ENCODE measurements at places on chromosomes 12 and 14. TPM values are rescaled to one million over a fixed set of nuclear protein-coding genes. Genes with fewer than 3 reads are reported as not detected.
A peak's percentile ranks its signal among the peaks of the same experiment; 100 is the strongest.

Gene AKAP5
- total RNA-seq, result 8.8 TPM

Gene DTX3
- 21.2 TPM for total RNA-seq

Gene SLC25A47
- total RNA-seq, result not detected

Gene A2ML1
- total RNA-seq, result not detected

Gene C3AR1
- 10.7 TPM for total RNA-seq

Gene PDE3A
- not detected for total RNA-seq

DNA sequence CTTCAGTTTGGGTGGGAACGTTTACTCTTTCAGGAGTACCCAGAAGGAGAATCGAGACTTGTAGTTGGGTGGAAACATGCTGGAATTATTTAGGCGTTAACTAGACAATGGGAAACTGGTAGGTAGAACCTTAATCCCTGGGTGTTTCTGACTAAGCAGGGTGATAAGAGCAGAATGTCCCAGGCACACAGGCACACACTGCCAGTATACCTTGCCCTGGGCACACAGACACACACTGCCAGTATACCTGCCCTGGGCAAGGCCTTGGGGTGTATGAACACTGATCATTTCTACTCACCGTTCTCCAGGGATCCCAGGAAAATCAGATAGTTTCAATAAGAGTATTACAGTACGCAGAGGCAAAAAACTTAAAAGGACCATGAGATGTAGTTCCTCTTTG, 115.5 kb downstream of the SNAPC1 start:
- H3K27ac ChIP-seq, result no peak overlapping the region
- no peaks in the 10 kb centered on the region for H3K36me3 ChIP-seq
- no peaks in the 10 kb centered on the region for H3K4me1 ChIP-seq
- H3K27me3 ChIP-seq, result peaks cover 83% of the 10 kb centered on the region
- H3K4me3 ChIP-seq, result no peak overlapping the region
- no peak for DNase-seq

DNA sequence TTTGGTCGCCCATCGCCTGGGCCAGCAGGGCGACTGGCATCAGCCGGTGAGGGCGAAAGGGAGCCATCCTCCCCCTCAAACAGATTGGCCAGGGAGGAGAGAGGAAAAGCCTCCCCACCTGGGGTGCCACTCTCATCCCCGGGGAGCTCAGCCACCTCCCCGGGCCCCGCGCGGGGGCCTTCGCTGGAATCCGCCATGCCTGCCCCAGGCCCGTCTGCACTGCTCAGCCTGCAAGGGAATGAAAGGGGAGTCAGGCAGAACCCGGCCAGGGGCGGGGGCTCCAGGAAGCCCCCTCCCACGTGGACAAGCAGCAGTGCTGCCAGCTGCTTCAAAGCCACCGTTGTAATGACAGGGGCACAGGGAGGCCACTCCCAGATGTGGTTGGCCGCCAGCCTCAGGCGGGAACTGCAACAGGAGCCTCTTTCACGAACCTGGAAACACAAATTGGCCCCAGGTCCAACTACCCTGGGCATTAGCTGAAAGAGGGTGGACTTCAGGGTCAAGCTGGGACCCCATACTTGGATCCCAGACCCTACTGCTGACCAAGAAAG, 18.5 kb downstream of the TRPV4 start:
- H3K4me3 ChIP-seq, result no peak overlapping the region
- no peaks in the 10 kb centered on the region for H3K36me3 ChIP-seq
- H3K4me1 ChIP-seq, result no peaks in the 10 kb centered on the region
- H3K27ac ChIP-seq, result no peak overlapping the region
- DNase-seq, result no peak

DNA sequence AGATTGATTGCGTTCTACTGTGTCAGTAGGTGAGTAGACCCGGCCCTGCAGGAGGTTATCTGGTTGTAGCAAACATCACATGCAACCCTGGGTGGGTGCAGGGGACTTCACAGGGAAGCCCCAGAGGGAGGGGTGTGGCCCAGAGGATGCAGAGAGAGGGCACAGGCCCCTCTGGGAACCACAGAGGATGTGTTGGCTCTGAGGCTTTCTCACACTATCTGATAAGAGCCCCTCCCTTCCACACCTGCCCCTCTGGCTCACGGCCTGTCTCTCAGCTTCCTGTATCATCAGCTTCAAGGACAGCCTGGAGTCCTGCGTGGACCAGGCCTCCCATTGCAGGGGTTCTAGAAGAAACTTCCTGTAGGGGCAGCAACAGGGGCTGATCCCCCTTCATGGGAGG, 101.9 kb downstream of the RIN3 start:
- peak overlapping the region; percentile 28 for H3K4me3 ChIP-seq
- DNase-seq, result peak; percentile 89
- H3K4me1 ChIP-seq, result peaks cover 46% of the 10 kb centered on the region
- no peaks in the 10 kb centered on the region for H3K27me3 ChIP-seq
- H3K36me3 ChIP-seq, result peaks cover 48% of the 10 kb centered on the region

GRCh38 chr12:3041558-3042164, 35.5 kb upstream of the TSPAN9 start:
- no peak overlapping the region for H3K4me3 ChIP-seq
- no peaks in the 10 kb centered on the region for H3K36me3 ChIP-seq
- H3K27me3 ChIP-seq, result peaks cover 15% of the 10 kb centered on the region
- no peak overlapping the region for H3K27ac ChIP-seq

DNA sequence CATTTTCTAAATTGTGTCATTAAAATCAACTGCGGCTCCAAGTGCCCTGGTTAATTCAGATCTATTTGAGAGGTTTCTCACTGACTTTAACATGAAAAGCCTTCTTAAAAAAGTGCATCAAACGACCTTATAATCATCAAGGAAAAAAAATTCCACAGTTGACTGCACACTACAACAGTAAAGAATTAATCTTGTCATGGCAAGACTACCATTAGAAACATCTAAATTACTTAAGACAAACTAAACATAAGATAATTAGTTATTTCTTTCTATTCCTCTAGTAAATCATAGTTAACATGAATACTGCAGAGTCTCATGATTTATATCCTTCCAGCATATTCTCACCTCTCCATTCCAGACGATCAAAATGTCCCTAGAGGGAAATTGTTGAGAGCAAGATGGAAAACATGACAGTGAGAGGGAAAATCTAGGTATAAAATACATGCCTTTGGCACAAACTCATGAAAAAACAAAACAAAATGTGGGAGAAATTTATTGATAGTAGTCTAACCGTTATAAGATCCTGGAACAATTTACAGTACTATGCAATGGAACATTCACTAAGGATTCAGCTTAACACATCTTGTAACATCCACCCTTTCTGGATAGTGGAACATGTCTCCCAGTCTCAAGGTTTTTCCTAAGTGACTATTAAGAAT, 112.5 kb downstream of the PRKD1 start:
- no peaks in the 10 kb centered on the region for H3K36me3 ChIP-seq
- H3K27me3 ChIP-seq, result no peaks in the 10 kb centered on the region
- H3K27ac ChIP-seq, result no peak overlapping the region
- DNase-seq, result no peak
- H3K4me3 ChIP-seq, result no peak overlapping the region
- H3K4me1 ChIP-seq, result no peaks in the 10 kb centered on the region

DNA sequence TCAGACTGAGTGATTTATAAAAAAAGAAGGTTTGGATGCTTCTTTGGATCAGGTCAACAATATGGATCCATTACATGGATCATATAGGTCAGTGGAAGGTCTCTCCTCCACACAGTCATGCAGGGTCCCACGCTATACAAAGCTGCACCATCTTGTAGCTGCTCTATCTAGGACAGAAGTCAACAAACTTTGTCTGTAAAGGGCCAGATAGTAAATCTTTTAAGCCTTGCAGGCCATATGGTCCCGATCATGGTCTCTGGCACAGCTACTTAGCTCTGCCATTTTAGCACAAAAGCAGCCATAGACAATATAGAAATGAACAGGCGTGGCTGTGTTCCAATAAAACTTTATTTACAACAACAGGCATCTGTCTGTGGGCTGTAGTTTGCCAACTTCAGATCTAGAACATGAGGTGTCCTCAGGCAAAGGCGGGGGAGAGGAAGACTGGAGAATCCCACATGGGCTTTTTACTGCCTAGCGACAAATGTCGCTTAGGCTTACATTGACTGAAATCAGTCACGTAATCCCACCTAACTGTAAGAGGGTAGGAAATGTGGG, 36.7 kb downstream of the TMEM233 start:
- H3K27me3 ChIP-seq, result peaks cover 25% of the 10 kb centered on the region
- no peak overlapping the region for H3K4me3 ChIP-seq
- no peaks in the 10 kb centered on the region for H3K4me1 ChIP-seq
- H3K36me3 ChIP-seq, result no peaks in the 10 kb centered on the region

GRCh38 chr14:55532645-55533344, 47.2 kb upstream of the KTN1 start:
- no peak overlapping the region for H3K27ac ChIP-seq
- no peaks in the 10 kb centered on the region for H3K4me1 ChIP-seq
- no peak overlapping the region for H3K4me3 ChIP-seq
- H3K27me3 ChIP-seq, result peaks cover 8% of the 10 kb centered on the region
- no peaks in the 10 kb centered on the region for H3K36me3 ChIP-seq
- no peak for DNase-seq

GRCh38 chr14:37203423-37203822, 5.7 kb downstream of the MIPOL1 start:
- no peak overlapping the region for H3K27ac ChIP-seq
- H3K27me3 ChIP-seq, result peaks cover 4% of the 10 kb centered on the region
- no peaks in the 10 kb centered on the region for H3K36me3 ChIP-seq
- H3K4me1 ChIP-seq, result peaks cover 2% of the 10 kb centered on the region

- no peak for DNase-seq
- no peaks in the 10 kb centered on the region for H3K27me3 ChIP-seq
- H3K27ac ChIP-seq, result no peak overlapping the region
- no peak overlapping the region for H3K4me3 ChIP-seq
- H3K4me1 ChIP-seq, result no peaks in the 10 kb centered on the region
- peaks cover 2% of the 10 kb centered on the region for H3K36me3 ChIP-seq
Measured at GRCh38 chr12:92424338-92424737, 278.5 kb upstream of the PLEKHG7 start.

DNA sequence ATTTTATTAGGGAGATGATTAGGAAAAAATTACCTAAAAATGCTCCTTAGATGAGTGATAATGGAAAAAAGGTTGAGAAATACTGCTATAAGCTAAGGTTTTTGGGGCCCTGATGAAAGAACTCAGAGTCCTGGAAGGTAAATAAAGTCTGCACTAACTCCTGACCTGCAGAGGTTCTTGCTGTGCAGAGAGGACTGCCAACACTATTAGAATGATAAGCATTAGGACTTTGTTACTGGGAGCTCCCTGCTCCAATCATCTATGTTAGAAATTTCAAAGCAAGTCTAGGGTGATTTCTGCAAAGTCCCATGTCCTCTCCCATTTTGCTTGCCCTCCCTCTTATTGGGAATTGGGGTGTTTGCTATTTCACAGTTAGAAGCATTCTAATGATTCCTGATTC, 112.2 kb downstream of the SMOC1 start:
- DNase-seq, result no peak
- H3K4me3 ChIP-seq, result no peak overlapping the region
- H3K27ac ChIP-seq, result no peak overlapping the region
- peaks cover 70% of the 10 kb centered on the region for H3K27me3 ChIP-seq
- H3K4me1 ChIP-seq, result no peaks in the 10 kb centered on the region

DNA sequence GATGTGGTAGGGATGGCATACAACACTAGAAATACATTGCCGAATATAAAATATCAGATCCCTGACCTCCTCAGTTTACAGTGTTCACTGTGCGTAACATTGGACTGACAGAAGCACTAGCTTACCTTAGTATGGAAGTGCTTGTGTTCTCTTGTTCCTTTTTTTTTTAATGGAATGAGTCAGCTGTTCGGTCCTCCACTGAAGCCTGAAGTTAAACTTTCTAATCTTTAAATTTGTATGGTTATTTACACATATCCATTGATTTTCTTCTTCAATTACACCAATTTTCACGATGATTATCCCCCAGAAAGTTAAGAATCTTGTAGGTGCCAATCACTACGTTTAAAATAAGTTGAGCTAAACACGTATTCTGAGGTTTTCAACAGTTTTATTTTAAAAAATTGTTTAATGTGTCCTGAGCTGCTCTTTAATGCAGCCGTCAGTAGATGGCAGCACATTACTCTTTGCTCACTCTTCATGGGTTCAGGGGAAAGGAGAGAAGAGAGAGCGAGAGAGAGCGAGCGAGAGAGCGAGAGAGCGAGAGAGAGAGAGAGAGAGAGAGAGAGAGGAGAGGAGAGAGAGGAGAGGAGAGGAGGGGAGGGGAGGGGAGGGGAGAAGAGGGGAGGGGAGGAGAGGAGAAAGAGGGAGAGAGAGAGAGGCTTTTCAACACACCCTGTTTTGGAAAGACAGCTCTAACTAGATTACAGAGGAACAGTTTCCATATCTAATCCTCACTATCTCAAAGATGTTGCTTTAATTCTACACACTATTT, 134.7 kb upstream of the SCAF11 start:
- peak overlapping the region; percentile 52 for H3K4me3 ChIP-seq
- peaks cover 5% of the 10 kb centered on the region for H3K4me1 ChIP-seq
- H3K27me3 ChIP-seq, result peaks cover 31% of the 10 kb centered on the region

GRCh38 chr12:70399311-70399710, 33.2 kb downstream of the KCNMB4 start:
- H3K4me1 ChIP-seq, result no peaks in the 10 kb centered on the region
- no peaks in the 10 kb centered on the region for H3K36me3 ChIP-seq
- H3K4me3 ChIP-seq, result no peak overlapping the region
- no peak for DNase-seq
- H3K27me3 ChIP-seq, result no peaks in the 10 kb centered on the region

DNA sequence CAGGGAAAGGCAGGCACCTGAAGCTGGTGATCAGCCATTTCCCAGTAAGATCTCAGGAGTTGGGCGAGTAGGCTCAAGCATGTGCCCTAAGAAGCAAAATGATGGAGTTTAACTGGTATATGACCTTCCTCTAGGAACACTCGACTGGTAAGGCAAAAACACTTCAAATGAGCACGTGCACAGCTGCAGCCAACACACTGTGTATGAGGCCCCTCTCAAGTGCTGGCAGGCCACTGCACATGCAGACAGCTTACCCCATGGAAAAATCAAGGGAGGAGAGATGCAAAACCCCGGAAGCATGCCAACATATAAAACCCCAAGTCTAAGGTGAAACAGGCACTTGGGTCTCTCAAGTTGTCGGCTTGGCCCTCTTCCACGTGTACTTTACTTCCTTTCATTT, 39.2 kb downstream of the TTLL5 start:
- no peak overlapping the region for H3K27ac ChIP-seq
- no peak for DNase-seq
- H3K4me3 ChIP-seq, result no peak overlapping the region

DNA sequence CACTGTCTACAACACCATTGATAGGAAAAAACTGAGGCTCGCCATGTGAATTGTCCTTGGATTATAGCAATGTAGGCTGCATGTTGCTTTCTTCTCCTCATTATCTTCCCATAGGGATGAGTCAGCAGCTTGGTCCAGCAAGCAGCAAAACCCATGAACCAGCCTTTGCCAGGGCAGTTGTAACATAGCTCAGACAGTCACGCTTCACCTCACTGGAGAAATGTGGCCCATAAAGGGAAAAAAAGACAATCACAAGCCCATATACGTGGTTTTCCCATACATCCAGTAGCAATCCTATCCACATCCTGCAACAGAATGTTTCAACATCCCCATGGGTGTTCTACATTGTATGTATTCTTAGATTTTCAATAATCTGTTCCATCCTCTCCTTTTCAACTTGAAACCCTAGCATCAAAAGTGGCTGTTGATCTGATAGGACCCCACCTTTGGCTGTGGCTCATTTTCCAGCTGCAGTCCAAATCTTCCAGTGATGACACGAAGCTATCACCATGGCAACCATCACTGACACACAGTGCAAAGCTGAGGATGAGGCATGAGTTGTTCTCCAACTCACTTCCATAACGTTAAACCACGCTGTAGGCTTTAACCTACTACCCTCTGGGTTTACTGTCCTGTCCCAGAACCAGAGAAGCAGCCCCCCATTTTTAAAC, 34.0 kb downstream of the GRIN2B start:
- H3K27ac ChIP-seq, result no peak overlapping the region
- H3K27me3 ChIP-seq, result peaks cover 5% of the 10 kb centered on the region
- no peak overlapping the region for H3K4me3 ChIP-seq
- no peak for DNase-seq

Data from activated CD8-positive, alpha-beta memory T cell treated with anti-CD3 and anti-CD28 coated beads, Interleukin-2, amount 10 ng/mL, durations not matched to agents 7 days and 5 days (primary cell).